Osteocyte (in vitro differentiated cells): ENCODE measurements at places on chromosomes 2 and 18.
A peak's percentile ranks its signal among the peaks of the same experiment; 100 is the strongest.

- DNase-seq, result peak; percentile 70
These were observed 378.5 kb upstream of the ID2 start for GRCh38 chr2:8303322-8303832.

- DNase-seq, result no peak
These were observed 823.2 kb upstream of the ID2 start for GRCh38 chr2:7858624-7859023.

DNA sequence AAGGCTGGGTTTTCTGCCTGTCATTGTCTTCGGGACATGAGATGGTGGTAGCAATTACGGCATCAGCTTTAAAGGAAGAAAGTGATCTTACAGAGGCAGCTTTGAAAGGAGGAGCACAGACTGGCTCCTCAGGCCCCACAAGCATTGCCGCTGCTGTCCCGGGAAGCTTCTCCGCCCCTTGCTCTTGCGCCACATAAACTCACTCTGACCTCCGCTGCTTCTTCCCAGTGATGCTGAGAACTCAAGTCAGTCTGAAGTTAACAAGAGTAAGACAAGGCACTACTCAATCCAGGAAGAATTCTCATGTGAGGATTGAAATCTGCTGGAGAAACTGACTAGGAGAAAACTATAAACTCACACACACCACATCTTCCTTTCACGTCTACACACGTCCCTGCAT, 112.4 kb upstream of the RIOK3 start:
- no peak for DNase-seq

DNA sequence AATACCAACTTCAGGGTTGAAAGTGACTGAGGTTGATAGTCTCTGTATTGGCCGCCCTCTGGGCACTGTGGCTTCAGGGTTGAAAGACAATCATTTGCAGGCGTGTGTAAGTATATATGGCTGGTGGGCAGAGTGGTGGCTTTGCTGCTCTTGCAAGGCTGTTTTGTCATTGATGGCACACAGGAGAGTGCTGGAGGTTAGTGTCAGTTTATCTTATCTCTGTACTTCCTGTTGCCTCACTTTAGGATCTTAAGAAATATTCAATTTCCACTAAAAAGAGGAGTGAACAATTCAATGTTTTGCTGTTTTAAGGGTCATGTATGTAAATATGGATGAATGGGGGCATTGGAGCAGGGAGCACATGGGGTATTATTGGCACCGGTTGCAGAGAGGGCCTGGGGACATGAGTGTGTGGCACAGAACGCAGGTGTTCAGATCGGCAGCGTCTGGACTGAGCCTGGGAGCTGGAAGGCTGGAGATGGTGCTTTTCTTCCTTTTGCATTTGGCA, 51.5 kb downstream of the NCK2 start:
- no peak for DNase-seq

GRCh38 chr2:9852881-9853280, 9.6 kb downstream of the TAF1B start:
- no peak for DNase-seq

GRCh38 chr2:41572154-41572553, 475.7 kb upstream of the PKDCC start:
- DNase-seq, result no peak

- DNase-seq, result no peak
These were observed 21.9 kb downstream of the SOCS6 start for GRCh38 chr18:70310560-70311320.

DNA sequence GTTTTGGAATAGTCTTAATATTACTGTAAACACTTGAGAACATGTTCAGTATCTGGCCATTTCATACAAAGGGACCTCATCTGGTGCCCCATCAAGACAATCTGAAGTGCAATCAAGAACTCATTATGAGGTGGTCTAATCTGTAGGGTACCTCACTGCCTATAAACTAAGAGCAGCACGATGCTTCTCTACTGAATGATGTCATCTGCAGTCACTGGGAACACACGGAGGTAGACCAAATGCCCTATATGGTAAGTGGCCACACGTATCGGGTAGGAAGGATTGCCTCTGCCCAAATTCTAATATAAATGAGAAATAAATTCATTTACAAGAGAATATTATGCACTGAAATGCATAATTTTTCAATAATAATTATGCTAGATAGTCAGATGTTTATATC, 90.4 kb downstream of the SLC8A1 start:
- no peak for DNase-seq

GRCh38 chr2:176821350-176821749, 391.2 kb upstream of the HNRNPA3 start:
- DNase-seq, result no peak

DNA sequence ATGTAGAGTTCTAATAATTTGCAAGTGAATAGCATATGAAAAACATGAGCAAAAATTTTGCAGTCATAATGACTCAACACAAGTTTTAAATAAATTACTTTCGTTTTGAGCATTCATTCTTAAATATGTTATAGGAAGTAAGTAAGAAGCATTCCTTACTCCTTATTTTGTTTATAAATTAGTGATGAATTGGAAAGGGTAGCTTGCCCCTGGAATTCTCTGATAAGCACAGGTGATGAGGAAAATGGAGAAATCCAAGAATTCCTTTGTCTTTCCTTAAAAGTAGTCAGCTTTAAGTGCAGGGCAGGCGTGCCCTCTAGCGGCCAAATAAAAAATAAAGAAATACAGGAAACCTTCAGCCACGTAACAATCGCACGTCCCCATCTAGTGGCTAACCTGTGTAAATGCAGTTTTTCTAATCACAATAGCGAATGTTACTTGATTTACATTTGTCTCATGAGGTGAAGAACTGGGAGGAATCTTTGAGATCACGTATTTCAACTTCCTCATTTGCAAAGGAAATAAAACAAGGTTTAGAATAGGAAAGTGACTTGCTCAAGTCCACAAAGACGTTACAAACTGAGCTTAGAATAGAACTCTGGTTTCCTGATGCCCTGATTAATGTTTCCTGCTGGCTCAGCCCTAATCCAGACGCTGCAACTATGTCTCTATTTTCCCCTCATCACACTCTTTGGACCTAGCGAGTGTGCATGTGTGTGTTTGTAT, 47.2 kb upstream of the ZNG1B start:
- DNase-seq, result no peak

DNA sequence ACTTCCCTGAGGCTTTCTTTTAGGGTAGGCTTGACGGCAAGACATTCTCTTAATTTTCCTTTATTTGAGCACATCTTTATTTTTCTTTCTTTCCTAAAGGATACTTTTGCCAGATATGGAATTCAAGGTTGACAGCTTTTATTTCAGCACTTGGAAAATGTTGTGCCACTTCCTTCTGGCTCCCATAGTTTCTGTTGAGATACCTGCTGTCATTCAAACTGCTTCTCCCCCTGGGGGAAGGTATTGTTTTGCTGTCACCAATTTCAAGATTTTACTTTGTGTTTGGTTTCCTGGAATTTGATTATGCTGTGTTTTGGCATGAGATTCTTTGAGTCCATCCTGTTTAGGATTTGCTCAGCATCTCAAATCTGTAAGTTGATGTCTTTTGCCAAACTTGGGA, 39.1 kb upstream of the TWIST2 start:
- no peak for DNase-seq

- no peak for DNase-seq
These were observed 1157.5 kb upstream of the ZEB2 start for GRCh38 chr2:145677371-145677770.

DNA sequence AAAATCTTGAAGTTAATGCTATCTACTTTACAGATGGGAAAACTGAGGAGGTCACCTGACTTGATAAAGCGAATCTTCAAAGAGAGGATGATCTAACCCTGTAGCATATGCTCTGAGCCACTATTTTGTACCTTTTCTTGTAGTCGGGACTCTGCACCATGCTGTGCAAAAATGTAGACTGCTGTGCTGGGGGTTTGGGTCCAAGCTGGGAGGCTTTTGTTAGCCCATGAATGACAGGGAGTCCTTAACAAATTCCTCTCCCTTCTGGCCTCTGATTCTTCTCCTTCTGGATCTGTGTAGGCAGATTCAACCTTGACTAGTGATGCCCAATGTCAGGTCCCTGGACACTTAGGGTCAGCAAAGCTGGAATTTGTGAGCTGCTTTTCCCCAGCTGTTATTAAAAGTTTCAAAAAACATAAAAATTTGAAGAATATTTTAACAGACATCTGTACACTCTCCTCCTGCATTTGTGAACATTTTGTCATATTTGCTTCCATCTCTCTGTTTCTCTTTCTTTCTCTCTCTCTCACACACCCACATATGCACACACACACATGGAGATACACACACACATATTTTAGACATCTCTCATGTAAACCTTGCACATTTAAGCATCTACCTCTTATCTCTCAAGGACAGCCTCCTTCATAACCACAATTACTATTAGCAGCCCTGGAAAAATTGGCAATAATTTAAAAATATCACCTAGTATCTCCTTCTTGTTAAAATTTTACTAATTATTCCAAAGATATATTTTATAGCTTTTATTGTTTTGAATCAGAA, 335.0 kb upstream of the TRIB2 start:
- no peak for DNase-seq

- no peak for DNase-seq
These were observed 2.9 kb upstream of the CASP10 start for GRCh38 chr2:201180010-201180409.

DNA sequence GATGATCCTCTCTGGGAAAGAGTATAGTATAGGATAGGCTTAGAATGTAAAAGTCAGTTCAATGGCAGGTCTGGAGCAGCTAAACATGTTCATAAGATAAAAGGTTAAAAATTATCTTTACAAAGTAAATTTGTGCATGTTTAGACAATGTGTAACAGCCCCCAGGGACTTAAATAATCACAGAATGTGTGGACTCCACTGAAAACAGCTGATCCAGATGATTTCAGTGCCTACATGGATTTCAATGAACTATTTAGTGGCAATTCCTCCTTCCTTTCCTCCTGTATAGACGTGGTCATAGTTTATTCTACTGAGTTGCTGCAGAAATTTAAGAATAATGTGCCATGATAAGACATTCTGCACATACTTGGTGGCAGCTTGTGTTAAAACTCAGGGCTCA, 42.9 kb downstream of the ARHGEF33 start:
- DNase-seq, result no peak

DNA sequence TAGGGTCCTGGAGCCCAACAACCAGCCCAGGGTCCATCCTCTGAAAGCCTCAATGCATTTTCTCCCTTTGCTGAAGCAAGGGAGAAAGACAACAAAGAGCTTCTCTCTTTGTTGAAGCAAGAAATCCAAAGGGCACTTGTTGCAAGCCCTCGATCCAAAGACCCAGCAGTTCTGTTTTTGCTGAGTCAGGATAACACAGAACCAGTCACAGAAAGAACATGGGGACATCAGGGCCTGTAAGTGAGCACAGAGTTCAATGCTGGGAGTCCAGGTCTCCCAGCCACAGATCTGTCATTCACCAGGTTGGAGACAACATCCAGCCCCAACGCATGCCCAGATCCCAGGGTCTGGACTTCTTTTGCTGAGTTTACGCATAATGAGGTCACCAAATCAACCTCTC, 315.8 kb upstream of the KLHL29 start:
- peak; percentile 36 for DNase-seq

DNA sequence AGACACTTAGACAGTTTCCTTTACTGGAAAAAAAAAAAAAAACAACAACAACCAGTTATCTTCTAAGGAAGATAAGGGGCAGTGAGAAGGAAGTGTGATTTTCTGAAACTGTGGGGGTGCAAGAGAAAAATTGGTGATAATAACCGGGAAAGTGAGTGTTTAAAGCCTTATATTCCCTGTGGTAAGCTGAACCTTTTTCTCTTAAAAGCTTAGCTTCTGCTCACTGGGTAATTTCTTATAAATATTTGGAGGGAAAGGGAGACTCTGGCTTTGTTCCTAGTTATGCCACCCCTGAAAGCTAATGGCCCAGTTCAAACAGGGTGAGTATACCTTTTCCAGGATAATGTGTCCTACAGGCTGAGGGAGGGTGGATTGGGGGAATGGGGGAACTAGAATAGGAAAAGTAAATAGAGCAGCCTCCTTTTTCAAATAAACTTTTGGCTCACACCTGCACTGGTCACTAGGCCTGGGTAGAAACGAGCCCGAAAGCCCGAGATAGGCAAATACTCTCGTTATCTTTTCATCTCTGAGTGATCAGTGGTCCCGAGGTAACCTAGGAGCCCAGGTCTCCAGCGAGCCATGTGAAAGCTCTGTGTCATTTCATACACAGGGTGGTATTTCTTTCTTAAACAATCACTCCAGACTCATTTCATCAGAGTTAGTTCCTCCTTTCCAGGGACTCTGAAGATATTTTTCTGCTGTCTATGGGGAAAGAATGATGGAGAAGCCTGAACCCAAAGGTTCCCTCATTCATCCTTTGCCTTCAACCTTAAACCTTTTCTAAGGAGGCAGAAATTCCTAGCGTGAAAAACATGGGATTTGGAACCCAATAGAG, 15.5 kb upstream of the SRBD1 start:
- DNase-seq, result no peak

- DNase-seq, result peak; percentile 88
These were observed at the start of gene RAB27B for GRCh38 chr18:54828281-54828881. RAB27B (plus strand) TSS chr18:54828477; CDS start chr18:54877586, 49,109 bp downstream.

DNA sequence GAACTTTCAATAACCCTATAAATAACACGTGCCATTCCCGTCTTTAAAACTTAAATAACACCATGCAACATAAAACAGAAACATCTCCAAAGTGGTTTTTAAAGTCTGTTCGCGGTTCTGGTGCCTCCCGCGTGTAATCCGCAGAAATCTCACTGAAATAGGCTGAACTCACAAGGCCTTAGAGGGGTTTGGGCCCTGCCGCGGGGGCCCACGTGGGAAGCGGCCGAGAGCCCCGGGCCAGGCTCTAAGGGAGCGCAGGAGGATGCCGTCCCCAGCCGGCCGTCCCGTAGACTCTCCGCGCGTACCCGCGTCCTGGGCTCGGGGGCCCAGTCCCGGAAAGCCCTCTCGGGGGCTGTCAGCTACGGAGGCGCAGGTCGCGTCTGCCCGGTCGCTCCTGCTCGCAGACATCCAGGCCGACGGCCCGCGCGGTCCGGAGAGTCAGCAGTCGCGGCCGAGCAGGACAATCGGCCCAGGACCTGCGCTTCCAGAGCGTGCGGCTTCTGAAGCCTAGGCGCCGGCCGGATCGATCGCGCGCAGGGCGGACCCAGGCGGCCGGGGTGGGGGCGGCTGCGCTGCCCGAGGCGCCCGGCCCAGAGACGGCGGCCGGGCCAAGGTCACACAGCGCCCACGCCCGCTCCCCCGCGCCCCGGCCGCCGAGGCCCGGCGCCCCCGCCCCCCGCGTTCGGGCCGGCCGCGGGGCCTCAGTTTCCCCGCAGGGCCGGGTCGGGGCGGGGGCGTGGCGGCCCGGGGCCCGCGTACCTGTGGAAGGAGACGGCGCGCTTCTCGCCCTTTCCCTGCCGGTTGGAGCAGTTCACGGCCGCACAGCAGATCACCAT, 558 bp downstream of the THAP4 start:
- DNase-seq, result no peak

GRCh38 chr18:23036660-23037201, 98.6 kb upstream of the CABLES1 start:
- DNase-seq, result peak; percentile 2

DNA sequence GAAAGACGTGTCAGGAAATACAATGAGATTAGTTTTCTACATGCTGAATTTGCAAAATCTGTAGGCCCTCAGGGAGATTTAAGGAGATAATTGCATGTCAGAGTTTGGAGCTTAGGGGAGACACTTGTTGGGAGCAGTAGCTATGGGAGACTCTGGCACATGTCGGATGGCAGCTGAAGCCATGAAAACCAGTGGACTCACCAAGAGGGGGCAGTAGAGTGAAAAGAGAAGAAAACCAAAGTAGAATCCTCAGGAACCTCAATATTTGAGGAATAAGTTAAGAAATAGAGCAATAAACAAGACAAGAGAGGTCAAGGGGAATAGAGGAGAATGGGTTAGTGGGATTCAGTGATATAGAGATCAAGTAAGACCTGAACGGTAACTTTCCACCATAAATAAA, 24.8 kb downstream of the RUFY4 start:
- no peak for DNase-seq
